ENCODE measurements at places on chromosomes 3 and 15. TPM values are rescaled to one million over a fixed set of nuclear protein-coding genes. Genes with fewer than 3 reads are reported as not detected.

GRCh38 chr15:57680021-57680420, 26.5 kb upstream of the POLR2M start:
- no peaks in the 10 kb centered on the region for H3K27me3 ChIP-seq
- no peaks in the 10 kb centered on the region for H3K36me3 ChIP-seq
- H3K4me3 ChIP-seq: no peak overlapping the region
- no peak overlapping the region for H3K27ac ChIP-seq

- no peaks in the 10 kb centered on the region for H3K4me1 ChIP-seq
- H3K4me3 ChIP-seq: no peak overlapping the region
- no peaks in the 10 kb centered on the region for H3K27me3 ChIP-seq
- H3K27ac ChIP-seq: no peak overlapping the region
- no peaks in the 10 kb centered on the region for H3K36me3 ChIP-seq
These were observed 1716.1 kb downstream of the SI start for GRCh38 chr3:163362151-163362550.

DNA sequence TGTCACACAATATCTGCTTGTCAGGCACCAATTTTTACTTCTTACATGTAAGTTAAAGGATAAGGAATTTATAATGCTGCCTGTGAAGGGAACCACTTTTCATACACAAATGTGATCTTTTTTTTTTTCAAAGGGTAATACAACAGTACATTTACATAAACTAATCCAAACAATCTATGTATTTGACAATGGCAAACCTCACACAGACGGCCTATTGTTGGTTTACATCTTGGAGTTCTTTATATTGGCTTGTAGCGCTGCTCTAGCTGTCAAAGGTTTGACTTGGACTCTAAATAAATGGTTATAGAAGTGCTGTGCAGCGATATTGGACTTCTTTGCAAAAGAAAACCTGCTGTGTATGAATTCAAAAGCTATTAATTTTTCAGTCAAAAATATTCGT, 598.0 kb downstream of the FOXP1 start:
- H3K4me1 ChIP-seq: peaks cover 95% of the 10 kb centered on the region
- H3K27ac ChIP-seq: no peak overlapping the region
- no peak overlapping the region for H3K4me3 ChIP-seq
- no peak for DNase-seq
- H3K36me3 ChIP-seq: peaks cover 22% of the 10 kb centered on the region

DNA sequence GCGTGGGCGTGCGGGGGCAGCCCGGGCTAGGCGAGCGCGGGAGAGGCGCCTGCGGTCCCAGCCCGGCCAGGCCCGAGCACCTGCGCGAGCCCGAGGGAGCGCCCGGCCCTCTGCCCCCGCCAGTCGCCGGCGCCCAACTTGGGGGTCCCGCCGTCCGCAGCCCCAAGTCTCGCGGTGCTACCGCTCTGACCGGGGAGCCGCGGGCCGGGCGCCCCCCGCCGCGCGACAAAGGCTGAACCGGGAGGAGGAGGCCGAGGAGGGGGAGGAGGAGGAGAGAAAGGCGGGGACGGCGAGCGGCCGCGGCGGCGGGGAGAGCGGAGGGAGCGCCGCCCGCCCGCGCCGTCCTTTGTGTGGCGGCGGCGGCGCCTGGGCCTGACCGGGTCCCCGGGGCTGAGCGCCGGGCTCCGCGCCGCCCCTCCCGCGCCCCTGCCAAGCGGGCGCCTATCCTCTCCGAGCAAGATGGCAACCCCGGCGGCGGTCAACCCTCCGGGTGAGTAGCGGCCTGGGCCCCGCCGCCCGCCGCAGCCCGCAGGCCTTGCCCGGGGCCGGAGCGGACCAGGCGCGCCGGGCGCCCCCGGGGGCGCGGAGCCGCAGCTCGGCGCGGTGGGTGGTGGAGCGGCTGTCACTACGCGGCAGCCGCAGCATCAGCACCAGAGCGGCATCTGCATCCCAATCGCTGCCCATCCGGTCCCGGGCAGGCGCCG, at the start of gene ARNT2:
Gene ARNT2, plus strand, starts transcription at position 326 of the 704 bp plus-strand sequence. Its CDS starts 134 bp downstream, at position 460.
- DNase-seq: peak; percentile 78
- no peaks in the 10 kb centered on the region for H3K4me1 ChIP-seq
- H3K36me3 ChIP-seq: no peaks in the 10 kb centered on the region
- H3K27ac ChIP-seq: peak within 1 kb of the TSS; percentile 79
- peaks cover 47% of the 10 kb centered on the region for H3K27me3 ChIP-seq

- no peaks in the 10 kb centered on the region for H3K36me3 ChIP-seq
- no peak overlapping the region for H3K27ac ChIP-seq
- H3K4me1 ChIP-seq: peaks cover 10% of the 10 kb centered on the region
- H3K27me3 ChIP-seq: no peaks in the 10 kb centered on the region
- DNase-seq: peak; percentile 34
- no peak overlapping the region for H3K4me3 ChIP-seq
These were observed 93.4 kb upstream of the PLXNA1 start for GRCh38 chr3:126889276-126890201.

DNA sequence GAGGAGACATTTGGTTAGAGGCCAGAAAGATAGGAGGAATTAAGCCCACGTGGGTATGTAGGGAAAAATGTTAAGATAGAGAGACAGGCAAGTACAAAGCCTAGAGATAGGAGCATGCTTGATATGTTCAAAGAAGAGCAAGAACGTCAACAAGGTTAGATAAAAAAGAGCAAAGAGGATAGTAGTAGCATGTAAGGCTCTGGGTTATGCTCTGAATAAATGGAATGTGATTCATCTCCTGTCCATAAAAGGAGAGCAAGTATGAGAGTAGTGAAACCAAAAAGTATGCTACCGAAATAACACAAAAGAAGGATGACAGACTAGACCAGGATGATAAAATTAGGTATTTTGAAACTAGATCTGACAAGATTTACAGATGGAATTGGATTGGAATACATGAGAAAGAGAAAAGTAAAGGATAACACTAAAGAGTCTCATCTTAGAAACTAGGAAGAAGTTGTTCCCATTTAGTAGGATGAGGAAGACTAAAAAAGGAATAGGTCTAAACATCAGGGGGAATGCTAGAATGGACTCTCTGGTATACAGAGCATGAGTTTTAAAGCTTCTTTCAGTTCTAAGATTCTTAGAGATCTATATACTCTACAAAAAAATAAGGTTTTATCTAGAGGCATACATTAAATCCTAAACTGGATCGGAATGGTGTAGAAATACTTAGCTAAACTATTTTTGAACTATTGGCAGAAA, 59.1 kb downstream of the TRPM7 start:
- no peaks in the 10 kb centered on the region for H3K27me3 ChIP-seq
- DNase-seq: no peak
- H3K27ac ChIP-seq: no peak overlapping the region
- peaks cover 28% of the 10 kb centered on the region for H3K36me3 ChIP-seq
- H3K4me3 ChIP-seq: no peak overlapping the region

GRCh38 chr15:38560456-38560926, 4.1 kb downstream of the RASGRP1 start:
- no peaks in the 10 kb centered on the region for H3K36me3 ChIP-seq
- DNase-seq: no peak
- H3K4me3 ChIP-seq: no peak overlapping the region
- no peak overlapping the region for H3K27ac ChIP-seq
- peaks cover 15% of the 10 kb centered on the region for H3K4me1 ChIP-seq

- H3K27me3 ChIP-seq: no peaks in the 10 kb centered on the region
- peaks cover 39% of the 10 kb centered on the region for H3K36me3 ChIP-seq
These were observed 128.6 kb downstream of the DUT start for GRCh38 chr15:48459571-48460442.

GRCh38 chr3:21573291-21573690, 177.7 kb downstream of the ZNF385D start:
- no peak for DNase-seq
- no peak overlapping the region for H3K27ac ChIP-seq
- no peak overlapping the region for H3K4me3 ChIP-seq
- H3K4me1 ChIP-seq: no peaks in the 10 kb centered on the region

GRCh38 chr3:171237009-171237385, 210.5 kb upstream of the SLC2A2 start:
- no peaks in the 10 kb centered on the region for H3K27me3 ChIP-seq
- H3K27ac ChIP-seq: no peak overlapping the region
- H3K4me3 ChIP-seq: no peak overlapping the region

DNA sequence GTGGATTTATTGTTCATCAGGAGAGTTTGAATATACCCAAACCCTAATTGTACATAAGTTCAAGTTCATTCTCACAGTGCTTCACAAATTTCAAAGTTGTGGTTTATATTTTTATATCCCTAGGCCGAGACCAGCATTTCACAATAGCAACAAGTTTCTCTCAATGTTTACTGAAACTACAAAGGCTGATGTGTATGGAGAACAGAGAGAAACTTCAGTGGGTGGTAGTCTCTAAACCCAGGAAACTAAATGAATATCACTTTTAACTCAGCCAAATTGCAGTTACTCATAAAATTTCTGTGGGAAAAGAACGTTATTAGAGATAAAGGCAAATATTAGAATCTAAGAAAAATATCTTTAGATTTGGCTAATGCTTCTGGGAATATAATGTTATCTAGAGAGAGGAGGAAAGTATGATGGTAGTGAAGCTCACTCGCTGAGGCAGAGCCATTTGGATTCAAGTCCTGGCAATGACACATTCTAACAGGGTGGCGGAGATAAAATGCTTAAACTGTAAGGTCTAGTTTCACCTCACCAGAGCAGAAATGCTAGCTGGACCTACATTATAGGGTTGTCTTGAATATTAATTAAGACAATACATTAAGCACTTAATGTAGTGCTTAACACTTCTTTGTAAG, 514.8 kb downstream of the EPHA3 start:
- no peaks in the 10 kb centered on the region for H3K4me1 ChIP-seq
- H3K27ac ChIP-seq: no peak overlapping the region
- DNase-seq: no peak
- no peaks in the 10 kb centered on the region for H3K36me3 ChIP-seq
- no peaks in the 10 kb centered on the region for H3K27me3 ChIP-seq
- no peak overlapping the region for H3K4me3 ChIP-seq

GRCh38 chr3:86208772-86209171, 782.2 kb downstream of the VGLL3 start:
- no peak overlapping the region for H3K27ac ChIP-seq
- no peaks in the 10 kb centered on the region for H3K36me3 ChIP-seq

GRCh38 chr3:128242818-128243601, 89.7 kb downstream of the EEFSEC start:
- peaks cover 4% of the 10 kb centered on the region for H3K4me1 ChIP-seq
- DNase-seq: no peak
- peak overlapping the region; percentile 32 for H3K27ac ChIP-seq
- H3K4me3 ChIP-seq: no peak overlapping the region

DNA sequence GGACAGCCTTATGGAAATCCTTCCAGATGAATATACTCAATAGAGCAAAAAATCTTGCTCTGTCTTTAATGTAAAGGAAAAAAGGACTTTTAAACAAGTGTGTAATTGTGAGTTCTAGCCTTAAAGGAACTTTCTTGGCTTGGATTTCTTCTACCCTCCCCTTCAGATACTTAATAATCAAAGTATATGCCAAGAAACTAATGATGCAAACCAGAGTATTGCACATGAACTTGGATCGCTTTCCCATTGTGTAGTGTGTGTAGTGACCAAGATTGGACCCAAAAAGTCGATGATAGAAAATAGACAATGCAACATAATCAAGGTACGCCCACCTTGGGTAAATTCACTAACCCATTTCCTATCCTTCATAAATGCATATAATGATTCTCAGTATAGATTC, 123.8 kb downstream of the TIGIT start:
- H3K36me3 ChIP-seq: no peaks in the 10 kb centered on the region
- no peaks in the 10 kb centered on the region for H3K4me1 ChIP-seq
- DNase-seq: no peak
- no peak overlapping the region for H3K27ac ChIP-seq
- H3K27me3 ChIP-seq: no peaks in the 10 kb centered on the region
- no peak overlapping the region for H3K4me3 ChIP-seq

- no peak for DNase-seq
- no peaks in the 10 kb centered on the region for H3K27me3 ChIP-seq
- H3K27ac ChIP-seq: no peak overlapping the region
- H3K36me3 ChIP-seq: no peaks in the 10 kb centered on the region
- no peak overlapping the region for H3K4me3 ChIP-seq
These were observed 49.9 kb downstream of the TMCO5A start for GRCh38 chr15:37984368-37984767.

- no peak overlapping the region for H3K4me3 ChIP-seq
- no peak overlapping the region for H3K27ac ChIP-seq
- no peaks in the 10 kb centered on the region for H3K27me3 ChIP-seq
- DNase-seq: no peak
- H3K4me1 ChIP-seq: no peaks in the 10 kb centered on the region
These were observed 23.9 kb upstream of the TPM1 start for GRCh38 chr15:63018639-63019038.

GRCh38 chr15:68794863-68795262, 25.8 kb downstream of the ANP32A start:
- H3K4me3 ChIP-seq: no peak overlapping the region
- H3K27me3 ChIP-seq: no peaks in the 10 kb centered on the region
- no peaks in the 10 kb centered on the region for H3K36me3 ChIP-seq

GRCh38 chr3:169394316-169394715, 269.2 kb downstream of the MECOM start:
- no peak overlapping the region for H3K4me3 ChIP-seq
- no peaks in the 10 kb centered on the region for H3K36me3 ChIP-seq
- H3K27ac ChIP-seq: no peak overlapping the region
- DNase-seq: no peak
- no peaks in the 10 kb centered on the region for H3K27me3 ChIP-seq
- H3K4me1 ChIP-seq: peaks cover 26% of the 10 kb centered on the region

- no peaks in the 10 kb centered on the region for H3K27me3 ChIP-seq
- H3K27ac ChIP-seq: no peak overlapping the region
- no peaks in the 10 kb centered on the region for H3K4me1 ChIP-seq
- no peak for DNase-seq
These were observed 115.8 kb downstream of the NEK10 start for GRCh38 chr3:27253391-27253790.

The RTP1 gene
- not detected for total RNA-seq

The NANOGP8 gene
- total RNA-seq: not detected

The SPINT1 gene
- 163 TPM for total RNA-seq

The TRAIP gene
- 2.3 TPM for total RNA-seq

The ANKRD63 gene
- total RNA-seq: not detected

The TRPM7 gene
- 92.7 TPM for total RNA-seq

The C2CD4A gene
- total RNA-seq: not detected

The CKMT1B gene
- 14.0 TPM for total RNA-seq

The GOLGA6L9 gene
- total RNA-seq: 10.3 TPM

The ADPRH gene
- 0.89 TPM for total RNA-seq

The TGM5 gene
- not detected for total RNA-seq

The GASK1A gene
- total RNA-seq: 19.6 TPM

The TMIE gene
- 0.55 TPM for total RNA-seq
